ENCODE measurements at places on chromosomes 16 and 17. TPM values are rescaled to one million over a fixed set of nuclear protein-coding genes. Genes with fewer than 3 reads are reported as not detected.

The BCL6B gene
- under 0.01 TPM for total RNA-seq

The SPG7 gene
- 87.0 TPM for total RNA-seq

The SMIM36 gene
- under 0.01 TPM for total RNA-seq

The BFAR gene
- total RNA-seq = 129 TPM

The DPEP1 gene
- not detected for total RNA-seq

The CDH1 gene
- total RNA-seq = 251 TPM

The SP6 gene
- 2.2 TPM for total RNA-seq

The NOTUM gene
- total RNA-seq = not detected

The PKMYT1 gene
- total RNA-seq = 1.9 TPM

The HOXB6 gene
- 0.21 TPM for total RNA-seq

The TMEM219 gene
- total RNA-seq = 66.7 TPM

The MMP2 gene
- 1.7 TPM for total RNA-seq

The PDF gene
- total RNA-seq = 34.9 TPM

The KRT14 gene
- 2,248 TPM for total RNA-seq
